Gastrocnemius medialis (tissue), 4 donors: ENCODE measurements at places on chromosomes 16 and 17. TPM values are rescaled to one million over a fixed set of nuclear protein-coding genes. Genes with fewer than 3 reads are reported as not detected.

DNA sequence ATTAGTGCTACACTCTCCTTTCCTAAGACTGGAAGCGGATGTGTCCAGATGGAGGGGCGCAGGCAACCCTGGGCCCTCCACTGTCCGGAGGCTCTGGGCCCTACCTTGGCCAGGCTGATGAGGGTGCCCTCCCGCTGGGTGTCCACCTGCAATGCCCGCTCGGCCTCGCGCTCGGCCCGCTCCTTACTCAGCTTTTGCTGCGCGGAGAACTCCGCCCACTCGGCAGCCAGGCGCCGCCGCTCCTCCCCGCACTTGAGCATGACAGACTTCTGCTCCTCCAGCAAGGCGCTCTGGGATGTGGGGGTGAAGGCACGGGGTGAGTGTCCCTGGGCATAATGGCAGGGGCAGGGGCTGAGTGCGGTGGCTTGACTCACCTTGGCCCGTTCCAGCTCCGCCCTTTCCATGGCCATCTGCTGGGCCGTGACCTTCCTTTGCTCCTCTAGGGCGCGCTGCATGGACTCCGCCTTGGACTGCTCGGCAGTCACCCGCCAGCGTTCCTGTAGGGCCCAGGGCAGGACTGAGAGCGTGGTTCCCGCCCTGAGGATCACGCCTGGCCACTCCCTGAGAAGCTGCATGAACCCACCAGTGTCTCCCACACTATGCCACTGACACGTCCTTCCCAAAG, 10.1 kb upstream of the MRPL38 start:
- no peak for DNase-seq
- H3K36me3 ChIP-seq = peaks cover 7% of the 10 kb centered on the region
- no peaks in the 10 kb centered on the region for H3K4me1 ChIP-seq
- H3K27me3 ChIP-seq = no peaks in the 10 kb centered on the region

GRCh38 chr17:4515501-4515900, 16.8 kb downstream of the SPNS2 start:
- no peak overlapping the region for H3K27ac ChIP-seq
- no peak for DNase-seq
- no peak overlapping the region for H3K4me3 ChIP-seq
- H3K36me3 ChIP-seq = no peaks in the 10 kb centered on the region
- no peaks in the 10 kb centered on the region for H3K4me1 ChIP-seq

DNA sequence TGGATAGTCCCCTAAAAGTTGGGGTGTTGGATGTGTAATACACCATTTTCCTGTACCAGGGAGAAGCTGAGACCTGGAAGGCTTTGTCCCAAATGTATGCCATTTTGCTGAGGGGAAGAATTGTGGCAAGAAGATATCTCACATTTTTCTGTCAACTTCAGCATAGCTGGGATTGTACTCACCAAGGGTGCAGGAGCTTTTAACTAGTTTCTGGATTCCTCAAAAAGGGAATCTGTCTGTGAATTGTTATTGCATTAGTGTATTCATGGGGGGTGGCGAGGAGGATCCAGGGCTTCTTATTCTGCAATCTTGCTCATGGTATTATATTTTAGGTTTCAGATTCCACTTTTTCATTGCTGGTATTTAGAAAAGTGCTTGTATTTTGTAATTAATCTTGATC, 208.2 kb upstream of the MYOCD start:
- H3K36me3 ChIP-seq = no peaks in the 10 kb centered on the region
- H3K4me3 ChIP-seq = no peak overlapping the region
- no peaks in the 10 kb centered on the region for H3K27me3 ChIP-seq
- no peak overlapping the region for H3K27ac ChIP-seq

DNA sequence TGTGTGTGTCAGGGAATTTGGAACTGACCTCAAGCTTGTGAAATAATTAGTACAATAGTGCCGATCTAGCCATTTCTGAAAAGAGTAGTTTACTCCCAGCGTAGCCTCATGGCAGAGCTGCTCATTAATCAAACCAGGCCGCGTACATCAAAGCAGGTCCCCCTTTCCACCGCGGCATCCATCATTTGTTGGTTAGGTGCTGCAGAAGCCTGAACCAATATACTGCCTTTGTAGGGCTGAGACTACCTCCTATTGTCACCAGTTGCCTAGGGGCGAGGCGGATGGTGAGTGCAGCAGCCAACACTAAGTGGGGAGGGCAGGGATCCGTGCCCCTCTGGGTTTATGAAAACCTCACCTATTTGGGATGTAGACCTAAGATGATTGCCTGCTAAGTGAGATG, 264.1 kb downstream of the TMEM114 start:
- H3K36me3 ChIP-seq = no peaks in the 10 kb centered on the region
- no peak for DNase-seq
- no peak overlapping the region for H3K27ac ChIP-seq
- no peaks in the 10 kb centered on the region for H3K27me3 ChIP-seq

GRCh38 chr16:19523184-19523558, 571 bp upstream of the CCP110 start:
- peak overlapping the region; percentile 68 for H3K27ac ChIP-seq
- no peaks in the 10 kb centered on the region for H3K27me3 ChIP-seq
- H3K4me1 ChIP-seq = peaks cover 28% of the 10 kb centered on the region
- peaks cover 6% of the 10 kb centered on the region for H3K36me3 ChIP-seq
- H3K4me3 ChIP-seq = no peak overlapping the region
- DNase-seq = no peak

GRCh38 chr17:5610956-5611355, 26.6 kb upstream of the NLRP1 start:
- no peaks in the 10 kb centered on the region for H3K36me3 ChIP-seq
- no peak overlapping the region for H3K27ac ChIP-seq
- no peaks in the 10 kb centered on the region for H3K27me3 ChIP-seq
- H3K4me3 ChIP-seq = no peak overlapping the region
- no peak for DNase-seq

DNA sequence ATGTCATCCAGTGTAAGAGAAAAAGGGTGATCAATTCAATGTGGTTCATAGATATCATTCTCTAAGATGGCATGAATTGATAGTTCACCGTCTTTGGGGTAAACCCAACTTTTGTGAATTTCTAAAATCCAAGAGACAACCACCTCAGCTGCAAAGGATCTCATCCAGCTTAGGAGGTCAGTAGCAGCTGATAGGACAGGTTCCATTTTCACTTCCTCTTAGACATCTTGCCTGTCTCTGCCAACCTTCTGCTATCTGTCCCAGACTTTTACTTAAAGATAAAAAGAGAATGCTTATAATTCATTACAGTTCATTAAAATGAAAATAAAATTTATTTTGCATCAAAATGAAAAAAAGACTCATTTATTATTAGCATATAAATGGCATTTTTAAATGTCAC, 468.2 kb downstream of the XYLT1 start:
- H3K27me3 ChIP-seq = no peaks in the 10 kb centered on the region
- no peak overlapping the region for H3K27ac ChIP-seq
- no peaks in the 10 kb centered on the region for H3K4me1 ChIP-seq
- H3K4me3 ChIP-seq = no peak overlapping the region

- H3K36me3 ChIP-seq = no peaks in the 10 kb centered on the region
- peak overlapping the region; percentile 80 for H3K4me3 ChIP-seq
- DNase-seq = no peak
- H3K27me3 ChIP-seq = peaks cover 25% of the 10 kb centered on the region
Observed at GRCh38 chr16:77212741-77213541, 13.7 kb downstream of the SYCE1L start.

The SUMO2 gene
- total RNA-seq = 44.6 TPM

The AHSP gene
- not detected for total RNA-seq

The LYRM1 gene
- 40.2 TPM for total RNA-seq

The SLFN5 gene
- total RNA-seq = 42.2 TPM
